NCI-H460 (cell line): ENCODE measurements at places on chromosomes 3 and 15.

DNA sequence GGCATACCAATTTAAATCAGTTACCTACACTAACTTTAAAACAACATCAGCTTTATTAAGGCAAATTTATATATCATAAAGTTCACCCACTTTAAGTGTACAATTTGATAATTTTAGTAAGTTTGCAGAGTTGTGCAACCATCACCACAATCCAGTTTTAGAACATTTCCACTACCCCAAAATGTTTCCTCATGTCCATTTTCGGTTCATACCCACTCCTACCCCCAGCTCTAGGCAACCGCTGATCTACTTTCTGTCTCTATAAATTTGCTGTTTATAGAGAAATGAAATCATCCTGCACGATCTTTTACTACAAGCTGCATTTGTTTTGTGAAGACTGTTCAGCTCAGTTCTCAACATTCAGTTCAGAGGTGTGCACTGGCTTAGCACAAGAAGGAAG, 31.5 kb upstream of the FAM81A start:
- DNase-seq = no peak

- DNase-seq = no peak
Measured at GRCh38 chr3:171685116-171685895, 125.0 kb downstream of the PLD1 start.

- no peak for DNase-seq
Measured at GRCh38 chr3:140187028-140187427, 252.0 kb downstream of the CLSTN2 start.

DNA sequence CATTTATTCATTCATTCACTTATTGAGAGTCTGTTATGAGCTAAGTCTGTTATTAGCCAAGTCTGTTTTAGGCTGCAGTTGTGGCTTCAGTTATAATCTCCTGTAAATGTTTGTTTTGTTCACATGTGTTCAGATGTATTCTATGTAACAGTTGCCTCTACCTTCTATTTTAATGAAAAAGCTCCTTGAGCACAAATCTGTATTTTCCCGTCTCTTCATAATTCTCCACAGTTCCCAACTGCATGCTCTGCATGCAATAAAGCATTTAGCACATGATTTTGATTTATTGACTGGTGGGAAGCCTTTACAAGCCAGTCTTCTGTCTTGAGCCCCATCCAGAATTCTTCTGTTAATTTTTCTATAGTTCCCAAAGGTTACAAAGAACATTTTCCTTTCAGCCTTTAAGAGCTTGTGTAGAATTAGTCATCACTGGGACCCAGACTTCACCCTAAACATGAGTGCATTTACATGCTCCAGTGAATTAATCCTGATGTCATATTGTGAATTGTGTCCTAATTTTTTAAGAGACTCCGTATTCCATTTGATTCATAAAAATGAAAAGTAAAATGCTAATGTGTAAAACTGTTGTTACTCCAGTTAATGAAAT, 122.3 kb upstream of the NR2E3 start:
- DNase-seq = no peak

- DNase-seq = no peak
Measured at GRCh38 chr3:101182734-101183133, 137.6 kb downstream of the IMPG2 start.

- no peak for DNase-seq
Measured at GRCh38 chr3:125212509-125213363, at the start of gene SLC12A8. SLC12A8 (minus strand) TSS chr3:125212748; CDS start chr3:125211349, 1,399 bp downstream.

DNA sequence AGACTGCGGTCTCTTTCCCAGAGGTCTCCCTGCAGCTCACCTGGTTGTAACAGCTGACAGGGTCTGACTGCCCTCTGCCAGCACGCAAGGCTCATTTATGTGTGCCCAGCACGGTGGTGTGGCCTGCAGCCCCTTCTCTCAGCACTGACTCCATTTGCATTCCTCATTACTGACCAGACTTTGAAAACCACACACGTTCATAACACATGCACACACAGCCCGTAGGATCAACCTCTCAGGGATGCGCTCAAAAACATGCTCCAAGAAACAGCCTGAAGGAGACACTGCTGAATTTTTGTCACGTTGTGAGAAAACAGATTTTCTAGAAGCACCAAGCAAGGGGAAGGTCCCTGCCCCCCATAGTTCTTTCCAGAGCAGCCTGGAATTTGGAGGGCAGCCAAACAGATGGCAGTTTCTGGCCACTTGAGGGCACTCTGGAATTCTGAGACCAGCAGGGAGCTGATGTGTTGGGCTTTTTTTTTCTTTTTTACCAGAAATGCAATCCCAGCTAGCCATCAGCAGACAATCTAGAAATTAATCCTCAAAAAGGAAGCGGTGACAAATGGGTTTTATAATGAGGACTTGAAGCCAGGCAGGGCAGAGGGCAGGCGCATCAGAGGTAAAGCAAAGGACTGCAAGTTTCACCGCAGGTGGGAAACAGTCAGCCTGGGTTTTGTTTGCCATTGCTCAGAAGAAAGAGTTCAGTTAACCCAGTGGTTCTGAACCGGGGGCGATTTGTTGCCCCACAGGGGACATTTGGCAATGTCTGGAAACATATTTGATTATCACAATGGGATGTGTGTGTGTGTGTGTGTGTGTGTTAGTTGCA, 170.5 kb upstream of the PROK2 start:
- DNase-seq = peak; percentile 40

DNA sequence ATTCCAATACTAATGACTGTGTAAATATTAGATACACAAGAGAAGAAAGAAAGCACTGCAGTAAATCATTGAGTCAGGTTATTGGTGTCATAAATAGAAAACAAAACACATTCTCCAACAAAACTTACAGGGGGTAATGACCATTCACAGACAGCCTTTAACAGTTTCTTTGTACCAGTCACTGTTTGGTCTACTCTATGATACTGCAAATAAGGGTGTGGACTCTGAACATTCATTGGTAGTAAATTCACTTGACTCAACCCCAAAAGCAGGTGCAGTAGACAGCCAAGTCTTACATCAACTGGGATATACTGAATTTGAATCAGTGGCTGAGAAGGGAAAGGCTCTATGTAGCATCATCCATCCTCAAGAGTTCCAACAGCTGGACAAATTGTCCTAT, 463.5 kb downstream of the FOXP1 start:
- no peak for DNase-seq

- DNase-seq = no peak
Measured at GRCh38 chr3:138542977-138543376, 51.1 kb downstream of the CEP70 start.

GRCh38 chr15:83380059-83380458, 67.1 kb upstream of the SH3GL3 start:
- no peak for DNase-seq
